ENCODE measurements at places on chromosomes 2 and 18.

GRCh38 chr2:68466361-68466777 lies 725 bp downstream of the FBXO48 start:
- no peak for DNase-seq

DNA sequence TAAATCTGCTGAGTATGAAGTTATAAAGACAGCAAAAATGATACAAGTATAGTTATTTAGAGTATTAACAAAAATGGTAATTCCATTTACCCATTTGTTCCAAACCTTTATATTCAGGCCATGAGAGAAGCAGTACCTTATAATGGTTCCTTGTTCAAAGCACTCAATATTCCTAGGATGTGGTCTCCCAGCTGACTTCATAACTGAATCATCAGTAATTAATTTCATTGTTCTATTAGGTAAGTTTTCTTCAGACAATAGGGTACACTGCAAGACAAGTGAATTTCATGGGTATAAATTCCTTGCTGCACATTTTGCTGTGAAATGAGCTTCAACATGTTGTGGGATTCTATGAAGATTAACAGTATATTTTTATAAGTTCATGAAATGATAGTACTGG lies 550.8 kb upstream of the ZEB2 start:
- no peak for DNase-seq

DNA sequence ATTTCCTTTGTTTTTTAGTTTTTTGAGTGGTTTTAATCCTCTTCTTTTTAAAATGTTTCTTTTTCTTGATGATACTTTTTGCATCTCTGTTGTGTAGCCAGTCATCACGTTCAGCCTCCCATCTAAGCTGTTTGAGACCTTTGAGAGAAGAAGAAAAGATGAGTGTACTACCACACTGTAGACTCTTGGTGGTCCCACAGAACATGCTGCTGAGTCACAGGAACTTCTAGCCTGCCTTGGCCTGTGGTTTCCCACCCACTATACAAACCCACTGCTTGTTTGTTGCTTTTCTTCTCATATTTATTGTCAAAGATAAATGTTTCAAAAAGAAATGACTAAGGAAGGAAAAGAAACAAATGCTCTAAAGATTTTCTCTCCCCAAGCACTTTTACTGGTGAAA lies 5.5 kb downstream of the CEBPZOS start:
- DNase-seq = no peak

DNA sequence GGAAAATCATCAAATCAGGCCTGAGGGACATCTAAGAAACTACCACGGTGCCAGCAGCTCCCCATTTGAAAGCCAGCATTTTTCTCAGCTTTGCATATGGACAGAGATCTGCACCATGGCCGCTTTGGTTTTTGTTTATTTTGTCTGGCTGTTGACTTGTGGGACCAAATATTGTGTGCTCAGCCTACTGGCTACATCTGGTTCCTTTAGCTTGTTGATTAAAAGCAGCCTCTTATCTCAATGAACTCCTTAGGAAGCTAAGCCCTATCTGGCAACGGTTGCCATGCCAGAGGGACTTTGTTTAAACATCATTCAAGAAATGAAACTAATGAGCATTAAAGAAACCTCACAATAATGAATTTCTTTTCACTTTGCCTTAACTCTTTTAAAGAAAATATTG lies 32.4 kb upstream of the CCDC150 start:
- no peak for DNase-seq

- DNase-seq = peak; percentile 45
These were observed 335.7 kb upstream of the HS6ST1 start for GRCh38 chr2:128654408-128654807.

DNA sequence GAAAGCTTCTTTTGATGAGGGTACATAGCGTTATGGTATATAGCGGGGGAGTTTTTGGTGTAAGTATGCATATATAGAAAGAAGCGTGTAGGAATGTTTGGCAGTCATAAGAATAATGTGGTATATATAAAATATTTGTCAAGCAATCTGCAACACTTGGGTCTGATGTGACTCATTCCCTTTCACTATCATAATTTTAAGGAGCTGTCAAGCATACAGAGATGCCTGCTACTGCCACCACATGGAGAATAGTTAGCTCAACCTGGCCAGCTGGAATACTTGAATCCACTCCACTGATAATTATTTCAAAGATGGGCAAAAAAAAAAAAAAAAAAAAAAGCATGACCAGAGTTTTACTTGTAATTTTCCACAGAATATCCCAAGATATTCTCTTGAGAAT lies 559.8 kb upstream of the REG3G start:
- no peak for DNase-seq

GRCh38 chr2:650343-651310 lies 26.6 kb downstream of the TMEM18 start:
- DNase-seq = no peak

DNA sequence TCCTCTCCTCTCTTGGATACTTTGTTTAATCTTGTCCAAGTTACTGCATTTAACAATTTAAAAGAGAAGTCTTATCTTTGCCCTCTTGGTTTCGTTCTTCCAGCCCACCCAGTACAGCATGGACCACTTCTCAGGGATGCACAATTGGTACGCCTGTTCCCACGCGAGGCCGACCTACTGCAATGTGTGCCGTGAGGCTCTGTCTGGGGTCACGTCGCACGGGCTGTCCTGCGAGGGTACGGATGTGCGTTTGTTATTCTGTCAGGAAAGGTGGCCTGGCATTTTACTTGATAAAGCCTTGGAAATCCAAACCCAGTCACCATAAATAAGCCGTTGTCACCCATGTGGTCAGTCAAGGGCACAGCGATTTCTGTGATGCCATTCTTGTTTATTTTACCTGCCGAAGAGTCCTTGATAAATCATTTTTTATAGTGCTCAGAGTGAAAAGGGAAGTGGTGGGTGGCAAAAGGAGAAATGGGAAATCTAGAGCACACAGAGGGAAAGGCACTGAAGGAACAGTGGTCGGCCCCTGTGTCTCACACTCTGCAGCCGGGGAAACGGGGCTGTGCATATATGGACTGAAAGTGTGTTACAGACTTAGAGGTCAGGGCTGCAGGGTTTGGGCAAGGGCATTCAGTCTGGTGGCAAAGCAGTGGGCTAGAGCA lies 80.5 kb downstream of the DGKD start:
- DNase-seq = no peak

DNA sequence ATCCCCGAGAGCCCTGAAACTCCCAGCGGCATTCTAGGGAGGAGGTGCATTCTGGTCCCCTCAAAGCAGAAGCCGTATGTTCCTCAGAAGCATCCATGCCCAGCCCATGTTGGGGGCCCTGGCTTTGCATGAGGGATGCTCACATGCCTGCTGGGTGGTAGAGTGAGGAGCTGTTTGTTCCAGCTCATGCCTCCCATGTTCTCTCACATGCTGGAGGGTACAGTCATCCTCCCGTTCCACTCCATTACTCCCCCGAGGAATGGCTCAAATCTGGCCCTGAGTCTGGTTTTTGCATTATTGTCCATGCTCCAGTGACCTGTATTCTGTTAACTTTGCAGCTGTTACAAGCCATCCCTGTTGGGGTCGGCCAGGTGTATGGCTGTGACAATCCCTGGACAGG lies 24.1 kb downstream of the SLC14A2 start:
- no peak for DNase-seq

- DNase-seq = no peak
These were observed 65.9 kb downstream of the TMEM247 start for GRCh38 chr2:46545015-46545839.

- no peak for DNase-seq
These were observed 827.9 kb downstream of the TSN start for GRCh38 chr2:122583159-122583917.

DNA sequence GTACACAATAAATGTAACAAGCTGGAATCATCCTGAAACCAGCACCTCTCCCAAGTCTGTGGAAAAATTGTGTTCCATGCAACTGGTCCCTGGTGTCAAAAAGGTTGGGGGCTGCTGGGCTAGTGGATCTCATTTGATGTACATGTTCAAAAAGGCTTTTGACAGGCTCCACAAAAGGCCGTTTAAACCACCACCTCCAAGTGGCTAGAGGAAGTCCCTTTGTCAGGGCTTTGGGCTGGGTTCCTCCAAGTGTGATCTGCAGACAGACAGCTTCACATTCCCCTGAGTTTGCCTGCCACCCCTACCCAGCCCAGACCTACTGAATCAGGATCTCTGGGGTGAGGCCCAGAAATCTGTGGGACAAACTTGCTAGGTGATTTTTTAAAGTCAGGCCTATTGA lies 84.7 kb downstream of the TGFA start:
- DNase-seq = no peak

DNA sequence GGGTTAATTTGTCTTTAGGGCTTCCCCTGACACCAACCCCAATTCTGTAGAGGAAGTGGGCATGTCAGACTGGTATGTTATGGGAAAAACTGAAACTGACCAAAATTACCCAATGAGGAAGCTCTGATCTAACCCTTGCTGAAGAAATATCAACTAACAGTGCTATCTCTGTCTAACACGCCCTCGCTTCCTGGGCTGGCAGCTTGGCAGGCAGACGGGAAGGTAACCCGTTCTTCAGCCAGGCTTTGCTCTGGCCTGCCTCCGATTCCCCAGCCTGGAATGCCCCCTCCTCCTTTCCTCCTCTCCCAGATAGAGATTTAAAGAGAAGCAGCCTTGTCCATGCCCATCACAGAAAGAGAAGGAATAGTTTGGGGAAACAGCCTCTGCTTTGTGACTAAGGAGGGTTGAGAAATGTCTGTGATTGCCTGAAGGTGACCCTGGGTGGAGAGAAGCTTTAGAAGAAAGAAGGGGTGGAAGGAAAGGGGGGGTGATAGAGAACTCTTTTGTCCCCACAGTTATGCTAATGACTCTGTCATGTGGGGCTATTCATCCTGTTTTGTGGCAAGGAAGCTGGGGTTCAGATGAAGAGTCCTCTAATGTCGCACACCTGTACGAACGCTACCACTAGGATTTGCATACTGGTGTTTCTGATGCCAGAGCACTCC lies 15.4 kb downstream of the HK2 start:
- DNase-seq = peak; percentile 73

- DNase-seq = no peak
These were observed 152.6 kb upstream of the TTC39C start for GRCh38 chr18:23861805-23862470.

DNA sequence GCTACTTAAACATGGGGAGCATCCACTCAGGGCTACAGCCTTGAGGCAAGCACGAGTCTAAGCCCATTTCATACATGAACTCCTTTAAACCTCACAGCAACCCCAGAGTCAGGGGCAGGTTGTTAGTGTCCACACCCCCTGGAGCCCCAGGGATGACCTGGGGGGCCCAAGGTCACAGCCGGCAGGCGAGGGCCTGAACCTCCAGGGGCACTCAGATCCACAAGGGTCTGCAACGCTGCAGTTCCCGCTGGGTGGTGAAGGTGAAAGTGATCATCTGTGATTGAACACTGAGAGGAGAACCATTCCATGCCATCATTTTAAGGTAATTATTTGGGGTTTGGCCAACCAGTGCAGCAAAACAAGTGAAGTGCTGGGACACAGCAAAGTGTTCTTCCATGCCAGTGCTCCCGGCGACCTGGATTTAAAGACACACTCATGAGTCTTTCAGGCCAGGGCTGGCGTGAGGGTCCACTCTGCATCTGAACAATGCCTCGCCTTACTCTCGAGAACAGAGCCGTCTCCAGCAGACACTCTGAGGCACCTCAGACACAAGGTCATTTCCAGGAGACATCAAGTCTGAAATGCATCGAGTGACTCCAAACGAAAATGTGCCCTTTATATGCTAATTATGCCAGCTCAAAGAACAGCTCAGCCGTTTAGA lies 61.6 kb upstream of the SNTG2 start:
- DNase-seq = no peak

- no peak for DNase-seq
These were observed 897.0 kb downstream of the CPS1 start for GRCh38 chr2:211453311-211453887.

DNA sequence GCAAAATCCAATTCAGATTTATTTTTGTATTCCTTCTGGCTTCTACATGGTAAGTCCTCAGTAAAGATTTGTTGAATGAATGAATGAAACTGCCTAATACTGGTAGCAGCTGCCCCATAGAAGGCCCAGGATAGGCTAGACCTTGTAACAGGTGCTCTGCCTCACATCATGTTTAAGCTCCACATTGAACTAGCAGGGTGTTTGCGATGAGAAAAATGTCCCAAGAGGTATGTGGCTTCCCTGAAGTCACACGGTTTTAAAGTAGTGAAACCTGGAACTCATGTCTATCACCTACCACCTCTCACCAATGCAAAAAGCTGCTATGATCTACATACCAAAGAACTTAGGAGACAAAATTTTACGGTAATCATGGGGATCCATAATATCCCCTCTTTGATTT lies 765 bp upstream of the LHCGR start:
- no peak for DNase-seq

DNA sequence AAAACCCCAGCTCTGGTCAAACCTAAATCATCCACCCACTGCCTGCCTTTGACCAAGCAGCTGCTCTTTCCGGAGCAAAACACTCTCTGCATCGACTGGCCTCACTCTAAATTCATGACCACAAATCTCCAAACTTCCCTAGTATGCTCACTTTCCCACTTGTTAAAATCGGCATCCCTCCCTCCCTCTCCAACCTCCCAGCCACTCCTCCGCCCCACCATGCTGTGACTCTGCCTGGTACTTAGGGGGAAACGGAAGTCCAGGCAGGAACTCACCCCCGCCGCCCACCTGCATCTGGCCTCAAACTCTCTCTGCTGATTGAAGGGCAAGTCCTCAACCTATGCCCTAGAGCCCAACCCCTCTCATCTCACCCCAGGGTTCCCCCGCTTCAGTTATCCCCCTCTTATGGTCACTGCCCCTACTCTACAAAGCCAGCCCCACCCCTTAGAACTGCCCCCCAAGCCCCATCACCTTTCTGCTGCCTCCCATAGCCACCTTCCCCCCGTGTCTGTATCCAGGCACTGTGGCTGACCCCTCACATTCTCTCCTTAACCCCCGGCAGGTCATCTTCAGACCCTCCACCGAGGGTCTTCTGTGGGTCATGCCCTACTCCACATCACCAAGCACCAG lies 3.8 kb upstream of the ADRA2B start:
- no peak for DNase-seq

Measured in GM12864 (cell line).